IMR-90 (cell line): ENCODE measurements at places on chromosomes 5 and 9. TPM values are rescaled to one million over a fixed set of nuclear protein-coding genes. Genes with fewer than 3 reads are reported as not detected.

The ADAMTSL1 gene
- 49.2 and 62.2 TPM in 2 replicates for total RNA-seq

The NR2F1 gene
- 18.1 and 19.0 TPM in 2 replicates for total RNA-seq

The FOXI1 gene
- not detected in 2 replicates for total RNA-seq

GRCh38 chr5:174667526-174667925 lies 56.9 kb upstream of the MSX2 start:
- no peak overlapping the region for H3K4me3 ChIP-seq
- H3K27ac ChIP-seq = no peak overlapping the region

DNA sequence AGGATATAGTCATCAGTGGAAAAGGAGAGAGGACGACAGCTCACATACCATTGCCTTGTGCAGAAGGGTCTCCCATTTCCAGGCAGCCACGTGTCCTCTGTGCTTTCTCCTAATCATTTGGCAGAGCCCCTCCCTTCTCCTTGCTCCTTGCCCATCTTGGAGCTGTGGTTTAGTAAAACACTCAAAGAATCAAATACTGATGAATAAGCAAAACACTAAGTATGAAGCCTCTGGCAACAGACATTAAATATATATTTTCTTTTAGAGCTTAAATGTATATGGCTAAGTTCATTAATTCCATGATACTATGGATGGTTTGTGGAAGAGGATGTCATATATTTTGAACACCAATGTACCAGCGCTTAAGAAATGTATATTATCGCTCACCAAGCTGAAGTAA lies 278.5 kb downstream of the SAXO1 start:
- H3K4me3 ChIP-seq = no peak overlapping the region
- H3K4me1 ChIP-seq = peaks cover 2% of the 10 kb centered on the region; the same call in 1 of the 2 replicates
- H3K27me3 ChIP-seq = no peaks in the 10 kb centered on the region
- H3K36me3 ChIP-seq = no peaks in the 10 kb centered on the region

DNA sequence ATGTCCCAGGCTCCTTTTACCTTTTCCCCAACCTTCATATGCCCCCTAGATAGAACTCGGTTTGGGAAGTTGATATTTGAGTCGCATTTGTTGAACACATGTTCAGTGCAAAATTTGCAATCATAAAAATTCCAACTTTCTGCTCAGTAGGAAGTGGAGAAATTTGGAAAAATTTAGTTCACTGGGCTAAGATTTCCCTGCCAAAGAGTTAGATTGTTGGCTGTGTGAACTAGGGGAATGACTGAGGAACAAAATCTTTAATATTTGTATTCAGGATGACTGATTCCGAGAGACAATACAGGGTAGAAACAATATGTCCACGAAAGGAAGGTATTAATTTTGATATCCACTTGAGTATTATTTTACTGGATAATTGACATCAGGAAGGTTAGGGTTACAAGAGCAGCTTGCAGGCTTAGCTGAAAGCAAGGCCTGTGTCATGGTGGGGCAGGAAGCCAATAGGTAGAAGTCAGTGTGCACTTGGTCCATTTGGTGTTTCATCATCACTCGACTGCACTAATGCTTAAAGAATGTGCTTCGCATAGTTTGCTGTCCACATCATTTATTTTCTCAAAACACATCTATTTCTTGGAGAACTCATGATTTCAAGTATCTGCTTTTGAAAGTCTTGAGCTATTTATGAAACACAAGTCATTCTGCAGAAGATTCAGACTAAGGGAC lies 59.4 kb upstream of the GNA14 start:
- H3K36me3 ChIP-seq = no peaks in the 10 kb centered on the region
- no peaks in the 10 kb centered on the region for H3K27me3 ChIP-seq
- DNase-seq = peak; percentile 99
- peak overlapping the region; percentile 62; the same call in 1 of the 2 replicates for H3K27ac ChIP-seq
- peaks cover 8% of the 10 kb centered on the region for H3K4me1 ChIP-seq
